ENCODE measurements at places on chromosomes 12 and 14.
A peak's percentile ranks its signal among the peaks of the same experiment; 100 is the strongest.

- DNase-seq: no peak
Measured at GRCh38 chr14:61652526-61653262, 42.6 kb upstream of the HIF1A start.

GRCh38 chr12:94404854-94405253 lies 54.8 kb downstream of the CEP83 start:
- no peak for DNase-seq

GRCh38 chr14:104081261-104081835 lies 4.2 kb upstream of the ASPG start:
- DNase-seq: no peak

GRCh38 chr12:77435446-77436091 lies 370.2 kb upstream of the E2F7 start:
- DNase-seq: no peak

- no peak for DNase-seq
Measured at GRCh38 chr12:57708296-57708695, 14.4 kb downstream of the OS9 start.

DNA sequence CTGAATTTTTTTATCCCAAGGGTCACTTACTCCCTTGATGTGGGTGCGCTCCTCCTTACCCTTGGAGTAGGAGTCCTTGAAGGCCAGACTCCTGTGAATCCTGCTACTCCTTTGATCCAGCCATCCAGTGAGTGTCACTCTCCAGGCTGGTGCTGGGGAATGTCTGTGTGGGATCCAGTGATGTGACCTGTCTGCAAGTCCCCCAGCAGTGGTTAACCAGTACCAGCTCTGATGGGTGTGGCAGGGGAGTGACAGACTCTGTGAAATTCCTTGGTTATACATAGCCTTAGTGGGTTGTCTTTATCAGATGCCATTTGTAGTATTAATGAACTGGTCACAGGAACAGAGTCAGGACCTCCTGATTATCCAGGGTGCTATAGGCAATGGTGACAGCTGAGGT lies 409.5 kb upstream of the LMO3 start:
- DNase-seq: no peak

DNA sequence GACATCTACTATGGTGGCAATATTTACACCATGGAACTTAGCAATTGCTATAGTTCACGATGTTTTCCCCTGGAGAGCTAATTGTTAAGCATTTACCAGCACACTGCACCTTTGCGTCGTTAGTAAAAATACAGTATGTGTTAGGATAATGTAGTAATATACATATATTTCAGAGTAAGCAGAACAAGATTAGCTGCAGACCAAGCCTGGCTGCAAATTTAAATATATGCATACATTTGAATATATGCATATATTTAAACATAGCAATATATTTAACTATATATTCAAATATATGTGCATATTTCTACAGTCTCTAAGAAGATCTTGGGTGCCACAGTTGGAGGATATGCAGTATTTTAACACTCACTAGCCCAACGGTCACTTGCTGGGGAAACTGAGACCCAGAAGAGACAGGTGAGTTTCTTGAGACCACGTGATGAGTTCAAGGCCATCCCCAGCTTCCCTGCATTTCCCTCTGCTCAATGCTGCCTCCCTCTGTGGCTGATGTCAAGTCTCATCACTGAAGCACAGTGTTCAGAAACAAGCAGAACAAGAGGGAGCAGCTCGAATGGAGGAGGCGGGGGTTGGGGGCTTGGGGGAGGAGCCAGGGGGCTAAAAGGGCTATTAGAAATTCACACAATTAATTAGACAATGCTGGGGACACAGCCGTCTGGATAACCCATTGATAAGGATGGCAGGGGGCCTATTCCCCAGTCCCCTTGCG lies 708.0 kb downstream of the MED13L start:
- DNase-seq: no peak

GRCh38 chr14:104131968-104132732 lies 6.2 kb upstream of the KIF26A start:
- no peak for DNase-seq

DNA sequence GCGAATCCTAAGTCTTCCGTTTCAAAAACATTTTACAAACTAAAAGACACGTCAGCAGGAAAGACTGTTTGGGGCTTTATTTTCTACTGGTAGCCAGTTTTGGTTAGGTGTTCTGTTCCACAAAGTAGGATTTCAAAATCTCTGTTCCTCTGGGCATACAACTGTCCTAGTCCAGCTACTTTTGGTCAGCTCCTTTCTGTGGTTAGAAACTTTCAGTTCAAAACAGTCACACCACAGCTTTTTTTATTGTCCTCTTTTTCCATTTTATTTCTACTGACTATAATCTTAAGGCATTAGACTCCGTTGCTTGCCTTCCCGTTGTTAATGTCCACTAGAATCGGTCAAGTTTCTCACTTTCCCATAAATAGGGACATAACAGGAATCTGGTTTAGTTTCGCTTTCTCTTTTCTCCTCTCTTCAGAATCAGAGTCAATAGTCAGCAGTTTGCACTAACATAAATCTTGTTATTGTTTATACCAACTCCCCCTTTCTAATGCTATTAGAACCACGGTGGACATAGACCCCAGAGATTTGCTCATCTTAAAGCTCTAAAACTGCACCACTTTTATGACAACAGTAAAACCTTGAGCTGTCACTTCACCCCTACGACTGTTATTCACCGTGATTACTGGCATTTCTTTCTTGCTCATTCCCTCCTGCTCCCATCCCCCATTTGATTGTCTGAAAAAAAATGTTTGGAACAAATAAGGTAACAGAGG lies 41.5 kb upstream of the NPAS3 start:
- no peak for DNase-seq

GRCh38 chr12:22313963-22314330 lies 20.6 kb downstream of the ST8SIA1 start:
- no peak for DNase-seq

DNA sequence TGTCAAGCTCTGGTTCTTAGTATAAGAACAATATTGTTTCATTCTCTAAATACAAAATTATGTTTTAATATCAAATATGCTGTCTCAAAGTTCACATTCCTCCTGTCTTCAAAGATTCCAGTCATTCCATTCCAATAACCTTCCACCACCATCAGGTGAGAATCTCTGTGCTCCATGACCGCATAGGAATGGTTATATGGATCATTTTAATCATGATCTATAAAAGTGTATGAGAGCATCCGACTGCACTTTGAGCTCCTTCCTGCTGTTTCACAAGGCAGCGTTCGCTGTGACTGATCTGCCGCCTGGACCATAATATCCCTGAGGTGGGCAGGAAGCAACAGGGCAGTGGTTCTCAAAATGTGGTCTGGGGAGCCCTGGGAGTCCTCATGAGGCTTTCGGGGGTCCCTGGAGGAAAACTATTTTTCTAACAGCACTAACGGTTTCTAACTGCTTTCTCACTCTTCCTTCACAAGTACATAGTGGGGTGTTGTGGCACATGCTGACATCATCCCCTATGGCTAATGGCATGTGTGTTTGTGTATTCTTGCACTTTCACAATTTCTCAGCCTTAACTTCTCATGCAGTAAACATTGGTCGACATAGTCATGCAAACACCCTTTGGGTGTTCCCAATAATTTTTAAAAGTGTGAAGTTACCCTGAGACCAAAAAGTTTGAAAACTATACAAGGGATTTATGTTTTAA lies 137.4 kb downstream of the ANO2 start:
- DNase-seq: no peak

DNA sequence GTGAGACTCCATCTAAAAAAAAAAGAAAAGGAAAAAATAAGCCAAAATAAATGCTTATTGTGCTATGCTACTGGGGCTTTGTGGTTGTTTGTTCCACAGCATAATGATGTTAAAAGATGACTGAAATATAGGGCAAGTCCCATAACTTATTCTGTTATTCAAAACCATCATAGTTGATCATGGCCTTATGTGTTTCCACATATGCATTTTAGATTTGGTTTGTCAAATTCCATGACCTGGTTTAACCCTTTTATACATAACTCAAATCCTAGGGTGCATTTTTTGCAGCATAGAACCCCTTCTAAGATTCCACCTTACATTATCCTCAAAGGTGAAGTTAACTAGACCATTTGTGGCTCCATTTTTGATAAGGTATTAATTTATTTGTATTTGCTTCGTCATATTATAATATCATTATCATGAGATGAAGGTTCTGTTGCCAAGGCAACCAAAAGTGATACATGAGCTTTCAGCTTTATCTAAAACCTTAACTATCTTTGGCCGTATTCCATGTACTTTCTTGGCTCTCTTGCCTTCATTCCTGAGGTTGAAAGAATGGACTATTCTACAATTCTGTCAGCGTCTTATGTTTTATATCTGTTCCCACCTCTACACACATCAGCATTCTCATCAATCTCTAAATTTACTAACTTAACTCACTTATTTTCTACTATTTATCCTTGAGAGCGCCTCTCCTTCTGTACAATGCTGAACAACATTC lies 138.7 kb upstream of the DYRK2 start:
- no peak for DNase-seq

- DNase-seq: no peak
Measured at GRCh38 chr14:80933282-80933681, 8.3 kb downstream of the CEP128 start.

DNA sequence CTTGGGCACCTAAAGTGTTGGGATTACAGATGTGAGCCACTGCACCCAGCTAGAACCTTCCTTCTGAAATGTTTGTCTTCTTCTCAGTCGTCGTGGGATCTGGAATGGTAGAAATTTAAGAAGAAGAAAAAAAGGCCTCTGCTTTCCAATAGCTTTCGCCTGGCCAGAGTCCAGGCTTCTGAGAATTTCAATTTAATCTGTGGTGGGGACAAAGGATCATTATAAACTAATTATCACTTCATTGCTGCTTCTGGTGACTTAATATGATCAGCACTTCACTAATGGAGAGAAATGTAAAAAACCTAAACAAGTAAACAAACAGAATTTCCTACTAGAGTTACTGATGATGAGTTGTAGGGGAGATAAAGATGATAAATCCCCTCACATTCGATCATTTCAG lies 51.3 kb downstream of the CFAP251 start:
- no peak for DNase-seq

- DNase-seq: no peak
Measured at GRCh38 chr12:109255377-109255776, 53.7 kb downstream of the FOXN4 start.

- peak; percentile 77 for DNase-seq
Measured at GRCh38 chr12:113048716-113049127, 7.8 kb upstream of the DTX1 start.

DNA sequence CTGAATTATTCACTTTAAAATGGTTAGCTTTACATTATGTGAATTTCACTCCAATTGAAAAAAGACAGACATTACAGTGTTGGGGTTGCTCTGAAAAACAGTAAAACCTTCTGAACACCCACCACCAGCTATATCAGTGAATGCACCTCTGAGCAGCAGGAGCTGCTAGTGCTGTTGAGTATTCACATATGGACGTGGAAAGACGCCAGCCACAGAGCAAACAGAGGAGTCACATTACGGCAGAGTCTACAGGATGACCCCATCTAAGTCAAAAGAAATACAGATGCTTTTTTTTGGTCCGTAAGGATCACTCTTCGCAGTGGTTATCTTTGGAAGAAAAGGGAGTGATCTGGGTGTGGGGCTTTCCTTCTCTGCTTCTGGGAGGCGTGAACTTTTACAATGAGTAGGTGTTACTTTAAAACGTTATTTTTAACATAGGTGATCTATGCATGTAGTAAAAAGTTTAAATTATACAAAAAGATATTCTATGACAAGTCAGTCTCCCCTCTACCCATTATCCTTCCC lies 4.5 kb downstream of the HVCN1 start:
- DNase-seq: no peak

DNA sequence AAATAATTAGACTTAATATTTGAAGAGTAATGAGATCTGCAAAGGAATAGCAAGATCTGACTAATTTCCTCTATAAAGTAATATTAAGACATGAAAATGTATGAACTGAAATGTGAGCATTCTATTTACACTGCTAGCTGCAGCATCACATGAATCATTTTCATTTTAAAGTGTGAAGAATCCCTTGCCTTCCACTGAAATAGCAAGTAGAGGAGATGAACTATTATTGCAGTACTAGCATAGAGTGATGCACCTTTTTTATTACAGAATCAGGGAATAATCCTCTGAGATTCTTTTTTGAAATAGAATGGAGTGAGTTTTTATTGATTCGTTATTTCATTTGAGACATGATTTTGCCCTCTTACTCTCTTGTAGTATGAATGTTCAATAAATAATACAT lies 281.9 kb upstream of the NAV3 start:
- DNase-seq: no peak

DNA sequence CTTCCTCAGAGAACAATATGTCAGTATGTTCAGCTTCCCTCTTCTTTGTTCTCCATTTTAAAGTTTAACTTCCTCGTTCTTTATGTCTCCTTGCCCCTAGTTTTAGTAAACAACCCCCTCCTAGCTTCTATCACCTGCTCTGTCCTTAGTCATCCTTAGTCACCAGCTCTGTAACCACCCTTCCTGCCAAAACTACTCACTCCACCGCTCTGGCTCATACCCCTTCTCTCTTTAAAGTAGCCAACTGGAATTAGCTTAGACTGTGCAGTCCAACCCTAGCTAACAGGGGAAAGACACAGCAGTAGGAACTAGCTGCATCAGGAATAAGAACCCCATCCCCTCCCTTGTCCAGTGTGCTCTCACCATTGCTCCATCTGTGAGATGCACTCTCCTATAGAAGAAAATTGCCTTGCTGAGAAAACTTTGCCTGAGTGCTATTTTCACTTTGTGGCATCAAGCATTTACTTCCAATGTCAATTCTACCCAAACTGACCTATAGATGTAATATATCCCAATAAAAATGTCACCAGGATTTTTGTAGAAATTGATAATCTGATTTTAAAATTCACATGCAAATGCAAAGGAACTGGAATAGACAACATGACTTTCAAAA lies 603.2 kb downstream of the C12orf50 start:
- peak; percentile 34 for DNase-seq

DNA sequence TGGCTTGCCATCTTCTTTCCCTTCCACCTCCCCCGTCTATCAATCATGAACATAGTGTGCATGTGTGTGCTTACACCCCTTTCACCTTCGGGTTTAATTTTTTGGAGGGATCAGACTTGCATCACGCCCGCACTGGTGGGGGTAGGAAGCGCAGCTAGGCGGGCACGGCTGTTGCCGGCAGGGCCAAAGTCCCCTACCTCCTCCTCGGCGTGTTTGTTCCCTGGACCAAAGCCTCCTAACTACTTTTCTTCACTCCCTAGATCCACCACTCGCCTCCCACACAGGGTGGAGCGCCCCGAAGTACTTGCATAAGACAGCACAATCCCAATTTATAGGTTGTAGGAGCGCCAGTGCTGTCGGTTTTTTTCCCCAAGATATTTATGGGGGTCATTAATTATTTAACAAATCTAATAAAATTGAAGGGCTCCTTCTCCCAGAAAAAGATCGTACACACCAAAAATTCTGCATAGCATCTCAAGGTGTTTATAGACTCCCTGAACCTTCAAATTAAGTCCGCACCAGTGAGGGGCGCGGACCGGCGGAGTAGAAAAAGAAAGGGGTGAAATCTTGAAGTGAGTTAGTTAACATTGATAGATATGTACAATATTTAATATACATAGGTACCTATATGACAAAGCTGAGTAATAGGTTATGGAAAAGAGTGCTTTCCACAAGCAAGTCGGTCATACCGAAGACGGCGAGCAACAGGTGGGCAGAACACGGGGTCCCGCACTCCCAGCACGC lies 717 bp downstream of the PKP2 start:
- DNase-seq: peak; percentile 59

GRCh38 chr14:101246894-101247841 lies 314.1 kb upstream of the DIO3 start:
- no peak for DNase-seq
